Astrocyte (in vitro differentiated cells and primary cell): ENCODE measurements at places on chromosomes 7 and 10. TPM values are rescaled to one million over a fixed set of nuclear protein-coding genes. Genes with fewer than 3 reads are reported as not detected.

- H3K27ac ChIP-seq, result no peak overlapping the region
- no peaks in the 10 kb centered on the region for H3K4me1 ChIP-seq
- no peak overlapping the region for H3K4me3 ChIP-seq
- no peak for DNase-seq
- no peaks in the 10 kb centered on the region for H3K27me3 ChIP-seq
- H3K36me3 ChIP-seq, result no peaks in the 10 kb centered on the region
Observed at GRCh38 chr10:88830643-88831268, 20.9 kb downstream of the ANKRD22 start.

KCNIP2 gene
- 1.9 and 2.5 TPM in 2 replicates for total RNA-seq

CPN1 gene
- total RNA-seq, result not detected in 2 replicates

TAS2R5 gene
- total RNA-seq, result 1.3 and 1.5 TPM in 2 replicates

- H3K4me3 ChIP-seq, result peak overlapping the region; percentile 33
- no peak for DNase-seq
- peaks cover 18% of the 10 kb centered on the region for H3K4me1 ChIP-seq
- H3K27me3 ChIP-seq, result no peaks in the 10 kb centered on the region
Observed at GRCh38 chr10:132395704-132396493, 1.1 kb upstream of the PWWP2B start.

DNA sequence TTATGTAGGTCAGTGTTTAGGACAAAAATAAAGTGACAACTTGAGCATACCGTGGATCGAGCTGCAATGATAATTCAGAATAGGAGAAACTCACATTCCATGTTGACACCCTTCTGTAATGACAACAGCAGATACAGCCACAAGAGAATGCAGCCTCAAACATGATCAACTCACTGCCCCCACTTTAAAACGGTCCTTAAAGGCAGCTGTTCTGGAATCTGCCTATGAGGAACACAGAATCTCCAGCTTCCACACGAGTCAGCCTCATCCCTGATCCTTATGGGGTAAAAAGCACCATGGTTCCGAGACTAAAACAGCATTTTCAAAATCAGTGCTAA is 32.5 kb upstream of the DAGLB start:
- H3K4me1 ChIP-seq, result peaks cover 33% of the 10 kb centered on the region
- peaks cover 39% of the 10 kb centered on the region for H3K36me3 ChIP-seq
- no peaks in the 10 kb centered on the region for H3K27me3 ChIP-seq
- DNase-seq, result no peak
- peak overlapping the region; percentile 12 for H3K4me3 ChIP-seq

GRCh38 chr7:135758531-135758932 is 9.9 kb upstream of the FAM180A start:
- no peaks in the 10 kb centered on the region for H3K27me3 ChIP-seq
- DNase-seq, result peak; percentile 84
- peak overlapping the region; percentile 81 for H3K27ac ChIP-seq
- H3K36me3 ChIP-seq, result no peaks in the 10 kb centered on the region
- peaks cover 31% of the 10 kb centered on the region for H3K4me1 ChIP-seq
- H3K4me3 ChIP-seq, result peak overlapping the region; percentile 19

ANKRD2 gene
- 0.22 and 0.36 TPM in 2 replicates for total RNA-seq

- no peak overlapping the region for H3K4me3 ChIP-seq
- no peak for DNase-seq
Observed at GRCh38 chr10:74643596-74643975, 182.8 kb upstream of the KAT6B start.

DNA sequence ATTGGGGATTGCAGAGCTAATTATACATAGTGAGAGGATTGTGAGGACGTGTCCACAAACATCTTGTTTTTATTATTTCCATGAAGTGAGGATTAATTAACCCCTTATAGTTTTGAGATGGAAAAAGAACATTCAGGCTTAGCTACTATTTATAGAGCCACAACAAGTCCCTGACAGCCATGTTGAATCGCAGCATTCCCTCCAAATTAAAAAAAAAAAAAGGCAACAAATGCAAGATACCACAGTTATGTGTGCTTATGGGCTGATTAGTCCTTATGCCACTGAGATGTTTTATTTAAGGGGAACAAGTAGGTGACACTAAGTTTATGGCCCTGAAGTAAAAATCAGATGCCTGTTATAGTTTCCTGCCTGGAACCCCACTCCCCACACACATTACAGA is 350.3 kb downstream of the GPAM start:
- no peaks in the 10 kb centered on the region for H3K36me3 ChIP-seq
- peaks cover 18% of the 10 kb centered on the region for H3K4me1 ChIP-seq
- no peak overlapping the region for H3K4me3 ChIP-seq
- H3K27me3 ChIP-seq, result no peaks in the 10 kb centered on the region

GRCh38 chr10:114087655-114088054 is 44.0 kb downstream of the ADRB1 start:
- no peak for DNase-seq
- H3K4me3 ChIP-seq, result no peak overlapping the region
- H3K27ac ChIP-seq, result no peak overlapping the region

DNA sequence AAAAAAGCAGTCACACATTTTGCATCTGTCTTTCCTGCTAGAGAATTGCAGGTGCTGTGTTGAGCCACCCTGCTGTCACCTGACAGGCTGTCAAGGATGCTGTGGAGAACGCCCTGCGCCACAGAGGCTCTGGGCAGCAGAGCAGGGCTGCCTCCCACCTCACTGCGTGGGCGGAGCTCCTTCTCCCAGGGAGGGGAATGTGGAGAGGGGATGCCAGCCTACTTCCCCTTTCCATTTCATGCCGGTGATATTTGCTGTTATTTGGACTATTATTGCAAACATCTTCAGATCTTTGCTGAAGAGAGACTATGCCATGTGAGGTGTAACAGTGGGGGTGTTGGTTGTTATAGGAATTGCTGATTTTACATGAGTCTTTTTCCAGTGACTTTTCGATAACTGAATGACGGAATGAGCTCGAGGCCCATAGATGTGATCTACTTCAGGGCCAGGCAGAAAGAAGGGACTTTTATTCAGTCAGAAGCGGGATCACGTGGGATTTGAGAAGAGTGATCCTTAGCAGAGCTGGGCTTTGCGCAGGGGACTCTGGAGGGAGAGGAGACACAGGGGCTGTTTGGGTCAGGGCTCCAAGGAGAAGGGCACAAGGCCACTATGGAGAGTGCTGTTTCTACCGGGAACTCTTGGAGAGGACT is 13.6 kb upstream of the PRKAG2 start:
- H3K4me1 ChIP-seq, result no peaks in the 10 kb centered on the region
- H3K27me3 ChIP-seq, result peaks cover 53% of the 10 kb centered on the region
- H3K36me3 ChIP-seq, result no peaks in the 10 kb centered on the region

DNA sequence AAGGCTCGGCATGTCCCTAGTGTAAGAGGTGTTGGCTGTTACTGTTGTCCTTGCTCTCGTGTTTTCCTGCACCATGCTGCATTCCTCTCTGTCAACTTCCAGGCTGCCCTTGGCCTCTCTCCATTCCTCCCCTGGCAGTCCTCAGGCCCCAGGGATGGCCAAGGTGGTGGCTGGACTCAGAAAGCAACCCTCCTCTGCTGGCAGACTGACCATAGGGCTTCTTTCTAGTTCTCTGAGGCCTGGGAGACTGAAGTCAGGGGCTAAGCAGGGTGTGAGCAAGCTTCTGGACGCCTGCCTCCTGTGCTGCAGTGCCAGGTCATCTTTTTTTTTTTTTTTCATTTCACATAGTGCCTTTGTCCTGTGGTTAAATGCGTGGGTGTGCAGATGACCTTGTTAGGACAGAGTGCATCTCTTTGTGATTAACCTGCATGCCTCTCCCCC is 72.0 kb downstream of the GOLGA7B start:
- DNase-seq, result peak; percentile 10
- H3K27me3 ChIP-seq, result peaks cover 17% of the 10 kb centered on the region
- no peak overlapping the region for H3K27ac ChIP-seq

GPRIN2 gene
- total RNA-seq, result 2.2 and 3.0 TPM in 2 replicates

NODAL gene
- 0.43 TPM in 1 of 2 replicates, not detected in the other for total RNA-seq

MNX1 gene
- total RNA-seq, result not detected in 2 replicates

- peaks cover 3% of the 10 kb centered on the region for H3K4me1 ChIP-seq
- peak overlapping the region; percentile 84 for H3K4me3 ChIP-seq
- H3K27me3 ChIP-seq, result peaks cover 3% of the 10 kb centered on the region
- no peaks in the 10 kb centered on the region for H3K36me3 ChIP-seq
- H3K27ac ChIP-seq, result no peak overlapping the region
Observed at GRCh38 chr10:21497177-21497807, 28.2 kb downstream of the SKIDA1 start.

DNA sequence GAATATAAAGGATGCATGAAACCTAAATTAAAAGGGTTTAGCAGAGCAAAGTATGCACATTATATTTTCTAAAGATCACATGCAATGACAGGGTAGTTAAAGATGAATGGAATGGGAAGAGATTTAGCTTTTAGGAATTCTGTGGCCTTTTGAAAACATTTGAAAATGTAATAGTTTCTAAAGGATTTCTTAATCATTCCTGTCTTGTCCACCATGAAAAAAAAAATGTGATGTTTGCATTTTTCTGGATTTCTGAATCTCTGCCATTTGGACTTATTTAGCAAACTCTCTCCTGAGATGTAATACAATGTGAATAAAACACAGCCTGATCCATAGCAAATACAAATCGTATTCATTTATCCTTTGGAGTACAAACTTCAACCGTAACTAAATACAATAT is 126.6 kb upstream of the RAB11FIP2 start:
- no peak overlapping the region for H3K27ac ChIP-seq
- no peak for DNase-seq
- H3K4me3 ChIP-seq, result no peak overlapping the region
- no peaks in the 10 kb centered on the region for H3K36me3 ChIP-seq

GRCh38 chr10:5595994-5596471 is 70.4 kb downstream of the ASB13 start:
- peak overlapping the region; percentile 87 for H3K27ac ChIP-seq
- H3K4me3 ChIP-seq, result peak overlapping the region; percentile 51
- peak; percentile 94 for DNase-seq
- peaks cover 31% of the 10 kb centered on the region for H3K4me1 ChIP-seq
- H3K27me3 ChIP-seq, result no peaks in the 10 kb centered on the region

UBE3C gene
- total RNA-seq, result 73.7 and 76.9 TPM in 2 replicates

GRCh38 chr10:8616166-8616565 is 561.7 kb downstream of the GATA3 start:
- no peak overlapping the region for H3K27ac ChIP-seq
- no peaks in the 10 kb centered on the region for H3K27me3 ChIP-seq
- no peak for DNase-seq
- no peak overlapping the region for H3K4me3 ChIP-seq

DNA sequence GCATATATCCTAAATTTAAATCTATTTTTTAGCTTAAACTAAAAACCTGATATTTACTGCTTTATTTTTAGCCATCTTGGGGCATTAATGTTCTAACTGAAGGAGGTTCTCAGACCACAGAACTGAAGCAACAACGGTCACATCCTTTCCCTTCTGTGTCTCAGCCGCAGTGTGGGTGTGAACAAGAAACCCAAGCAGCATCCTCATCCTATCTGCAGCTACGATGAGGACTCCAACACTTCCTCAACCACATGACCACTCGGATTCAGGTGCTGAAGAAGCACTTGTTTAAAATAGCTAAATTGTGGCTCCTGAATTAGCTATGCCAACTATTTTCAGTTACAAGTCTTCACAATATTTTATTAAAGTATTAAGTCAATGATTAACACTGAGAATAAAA is 5.3 kb downstream of the ESYT2 start:
- no peak overlapping the region for H3K27ac ChIP-seq
- H3K4me1 ChIP-seq, result peaks cover 37% of the 10 kb centered on the region
- no peaks in the 10 kb centered on the region for H3K27me3 ChIP-seq
- H3K36me3 ChIP-seq, result no peaks in the 10 kb centered on the region
- H3K4me3 ChIP-seq, result no peak overlapping the region

DNA sequence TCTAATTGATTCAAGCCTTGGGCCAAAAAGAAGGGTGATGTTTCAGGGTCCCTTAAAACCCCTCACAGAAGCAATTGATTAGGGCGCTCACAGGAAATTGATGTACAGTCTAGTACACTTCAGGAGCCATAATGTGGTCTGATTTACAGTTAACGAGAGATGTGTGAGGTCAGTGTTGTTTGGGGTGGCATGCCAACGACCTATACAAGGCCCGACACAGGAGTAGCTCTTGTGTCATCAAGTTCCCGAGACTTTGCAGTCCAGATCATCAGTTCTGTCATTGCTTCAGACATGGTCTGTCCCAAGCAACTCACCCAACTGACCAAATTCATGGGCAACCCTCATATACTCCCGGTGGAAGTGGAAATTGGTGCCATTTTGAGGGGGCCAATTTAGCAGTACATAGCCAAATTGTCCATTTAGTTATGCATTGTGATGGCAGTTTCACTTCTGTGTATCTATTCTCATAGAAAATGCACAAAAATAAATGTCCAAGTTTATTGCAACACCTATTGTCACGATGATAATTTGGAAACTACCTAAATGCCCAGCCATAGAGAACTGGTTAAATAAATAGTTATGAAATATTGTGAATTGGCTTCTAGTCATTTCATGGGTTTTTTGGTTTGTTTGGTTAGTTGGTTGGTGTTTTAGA is 18.0 kb upstream of the ARID5B start:
- no peaks in the 10 kb centered on the region for H3K27me3 ChIP-seq
- DNase-seq, result no peak
- no peak overlapping the region for H3K27ac ChIP-seq
- no peak overlapping the region for H3K4me3 ChIP-seq
- no peaks in the 10 kb centered on the region for H3K36me3 ChIP-seq
- peaks cover 4% of the 10 kb centered on the region for H3K4me1 ChIP-seq

GRCh38 chr10:36457751-36458150 is 667.6 kb upstream of the ANKRD30A start:
- no peaks in the 10 kb centered on the region for H3K36me3 ChIP-seq
- no peak overlapping the region for H3K27ac ChIP-seq
- H3K4me1 ChIP-seq, result no peaks in the 10 kb centered on the region
- no peaks in the 10 kb centered on the region for H3K27me3 ChIP-seq

SVOPL gene
- total RNA-seq, result 0.34 and 0.48 TPM in 2 replicates
